Brain pericyte (primary cell): ENCODE measurements at places on chromosomes 11 and 22.

DNA sequence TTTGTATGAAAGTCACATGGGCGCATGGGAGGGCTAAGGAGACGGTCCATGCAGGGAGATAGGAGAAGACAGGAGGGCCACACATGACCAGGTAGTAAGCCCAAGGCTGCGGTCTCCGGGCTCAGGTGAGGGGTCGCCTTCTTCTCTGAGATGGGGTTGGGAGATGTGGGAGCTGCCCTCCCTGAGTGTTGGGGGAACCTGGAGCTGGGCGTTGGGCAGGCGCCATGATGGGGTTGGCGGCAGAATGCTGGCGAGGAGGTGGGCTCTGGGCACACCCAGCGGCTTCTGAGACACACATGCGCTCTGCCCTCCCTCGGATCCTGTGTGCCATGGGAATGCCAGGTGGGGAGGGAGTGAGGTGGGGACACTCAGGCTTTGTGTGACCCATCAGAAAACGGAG lies 254.8 kb downstream of the TBC1D22A start:
- DNase-seq, result no peak

DNA sequence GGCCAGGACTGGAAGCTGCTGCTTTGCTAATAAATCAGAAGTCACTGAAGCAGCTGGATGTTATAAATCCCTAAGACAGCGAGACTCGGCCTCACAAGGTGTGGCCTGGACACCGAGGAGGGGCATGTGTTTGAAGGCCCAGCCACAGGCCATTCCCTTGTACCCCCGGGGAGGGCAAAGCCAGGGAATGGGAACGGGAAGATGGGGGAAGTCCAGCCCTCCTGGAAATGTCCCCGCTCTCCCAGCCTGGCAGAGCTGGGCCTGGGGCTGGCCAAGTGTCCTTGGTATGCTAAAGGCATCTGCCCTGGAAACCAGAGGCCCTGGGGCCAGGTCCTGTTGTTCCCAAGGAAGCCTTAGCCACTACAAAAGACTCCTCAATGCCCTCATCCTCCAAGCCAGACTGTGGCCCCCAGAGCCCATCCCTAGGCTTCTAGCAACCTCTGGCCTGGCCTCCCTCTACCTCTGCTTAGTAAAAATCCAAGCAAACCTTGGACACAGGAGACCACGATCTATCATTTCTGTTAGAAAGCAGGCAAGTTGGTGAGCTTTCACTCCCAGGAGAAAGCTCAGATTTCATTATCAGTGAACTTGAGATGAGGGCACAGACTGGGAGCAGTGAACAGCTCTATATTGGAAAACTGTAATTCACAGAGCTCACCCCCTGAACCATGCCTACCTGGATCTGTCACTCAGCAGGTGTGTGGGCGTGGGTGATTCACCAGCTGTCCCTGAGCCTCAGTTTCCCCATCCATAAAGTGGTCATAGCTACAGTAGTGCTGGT lies 11.0 kb downstream of the CHST1 start:
- no peak for DNase-seq

DNA sequence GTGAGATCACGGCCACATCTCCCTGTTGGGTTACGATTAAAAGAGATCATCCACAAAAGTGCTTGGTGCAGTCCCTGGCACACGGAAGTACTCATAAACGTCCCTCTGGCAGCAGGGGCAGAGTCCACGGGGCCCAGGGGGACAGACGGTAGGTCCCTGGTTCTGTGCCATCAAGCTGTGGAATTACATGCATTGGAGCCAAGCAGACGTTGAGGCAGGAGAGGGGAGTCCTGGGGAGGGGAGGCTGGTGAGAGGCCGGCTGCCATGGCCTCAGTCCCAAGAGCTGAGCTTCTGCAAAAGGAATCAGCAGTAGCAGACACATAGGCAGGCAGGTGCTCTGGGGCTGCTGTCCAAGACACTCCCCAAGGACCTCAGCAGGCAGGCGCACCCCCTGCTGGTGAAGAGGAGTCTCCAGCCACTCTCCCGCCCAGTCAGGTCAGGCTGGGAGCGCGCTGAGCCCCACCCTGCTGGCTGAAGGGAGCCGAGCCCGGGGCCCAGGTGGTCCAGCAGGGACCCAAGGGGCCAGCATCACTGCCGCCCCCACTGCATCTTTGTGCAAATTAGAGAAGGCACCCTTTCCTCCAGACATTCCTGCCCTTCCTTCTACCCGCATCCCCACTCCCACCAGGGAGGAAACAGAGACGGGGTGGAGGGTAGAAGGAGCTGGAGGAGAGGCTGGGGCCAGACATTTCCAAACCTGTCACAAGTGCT lies 7.6 kb upstream of the KCTD17 start:
- no peak for DNase-seq

- no peak for DNase-seq
Observed at GRCh38 chr11:118635237-118635591, 27.8 kb downstream of the PHLDB1 start.

GRCh38 chr11:126963603-126964363 lies 36.8 kb downstream of the KIRREL3 start:
- DNase-seq, result no peak

GRCh38 chr11:11608783-11609232 lies 13.0 kb downstream of the GALNT18 start:
- DNase-seq, result no peak

DNA sequence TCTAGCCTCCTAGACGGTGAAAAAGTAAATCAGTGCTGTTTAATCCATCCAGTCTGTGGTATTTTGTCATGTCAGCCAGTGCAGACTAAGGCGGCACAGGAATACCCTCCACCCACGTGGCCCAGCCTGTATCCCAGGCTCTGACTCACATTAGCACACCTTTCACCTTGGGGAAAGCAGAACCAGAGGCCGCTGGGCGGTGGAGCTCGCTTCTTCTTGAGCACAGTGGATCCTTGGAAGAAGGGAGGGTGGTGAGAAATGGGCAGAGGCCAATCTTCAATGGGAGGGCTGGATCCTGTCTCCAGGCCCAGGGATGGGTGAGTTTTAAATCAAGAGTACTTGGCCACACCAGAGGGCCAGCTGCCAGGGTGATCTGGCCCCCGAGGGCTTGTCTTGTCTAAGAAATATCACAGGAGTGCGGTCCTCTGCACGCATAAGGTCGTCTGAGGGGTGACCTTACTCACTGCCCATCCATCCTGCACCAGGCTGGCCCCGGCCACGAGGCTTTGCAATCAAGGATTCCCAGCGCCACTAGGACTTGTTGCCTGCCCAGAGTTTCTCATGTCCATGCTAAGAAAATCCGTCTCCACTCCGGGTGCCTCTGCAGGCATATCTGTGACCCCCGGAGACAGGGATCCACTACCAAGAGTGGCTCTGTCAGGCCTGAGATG lies 658.5 kb downstream of the BRD1 start:
- no peak for DNase-seq

GRCh38 chr22:22342697-22343580 lies 98.4 kb downstream of the VPREB1 start:
- DNase-seq, result no peak

- DNase-seq, result no peak
Observed at GRCh38 chr22:45996241-45997076, 19.5 kb upstream of the WNT7B start.

DNA sequence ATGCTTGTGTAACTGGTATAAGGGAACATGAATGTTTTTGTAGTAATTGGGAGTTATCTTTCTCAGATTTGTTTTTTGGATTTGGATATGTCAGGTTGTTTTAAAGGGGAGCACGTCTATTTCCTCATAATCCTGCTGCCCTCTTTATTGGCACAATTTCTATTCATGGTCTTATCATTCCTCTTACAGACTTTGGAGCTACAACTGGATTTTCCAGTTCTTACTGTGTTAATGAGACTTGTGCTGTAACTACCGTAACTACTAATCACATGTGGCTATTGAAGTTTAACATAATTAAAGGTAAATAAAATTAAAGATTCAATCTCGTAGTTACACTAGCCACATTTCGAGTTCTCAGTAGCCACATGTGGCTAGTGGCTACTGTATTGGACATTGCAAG lies 1.9 kb downstream of the FDX1 start:
- no peak for DNase-seq

- peak; percentile 41 for DNase-seq
Observed at GRCh38 chr22:24592851-24593558, at the start of gene LRRC75B. LRRC75B (minus strand) TSS chr22:24593073; CDS start chr22:24593039, 34 bp downstream.

- no peak for DNase-seq
Observed at GRCh38 chr22:24155627-24156140, 25.6 kb upstream of the SUSD2 start.

DNA sequence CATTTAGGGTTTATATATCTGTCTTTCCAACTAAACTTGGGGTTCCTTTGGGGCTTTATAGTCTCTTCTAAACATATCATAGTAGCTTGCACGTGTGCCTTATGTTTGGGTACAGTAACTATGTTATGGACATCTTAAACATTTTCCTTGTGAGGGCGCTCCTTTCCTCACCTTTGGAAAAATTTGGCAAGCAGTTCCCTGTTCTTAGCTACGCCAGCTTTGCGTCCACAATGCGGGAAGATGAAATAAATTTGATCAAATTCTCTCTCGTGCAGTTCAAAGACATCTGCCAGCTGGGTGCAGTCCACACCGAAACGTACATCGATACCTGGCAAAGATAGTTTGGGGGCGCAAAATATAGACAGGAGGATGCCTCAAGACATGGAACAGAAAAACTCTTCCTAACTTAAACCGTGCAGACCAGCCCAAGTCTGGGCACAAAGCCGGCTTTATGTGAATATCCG lies 548 bp downstream of the FDXACB1 start:
- no peak for DNase-seq

DNA sequence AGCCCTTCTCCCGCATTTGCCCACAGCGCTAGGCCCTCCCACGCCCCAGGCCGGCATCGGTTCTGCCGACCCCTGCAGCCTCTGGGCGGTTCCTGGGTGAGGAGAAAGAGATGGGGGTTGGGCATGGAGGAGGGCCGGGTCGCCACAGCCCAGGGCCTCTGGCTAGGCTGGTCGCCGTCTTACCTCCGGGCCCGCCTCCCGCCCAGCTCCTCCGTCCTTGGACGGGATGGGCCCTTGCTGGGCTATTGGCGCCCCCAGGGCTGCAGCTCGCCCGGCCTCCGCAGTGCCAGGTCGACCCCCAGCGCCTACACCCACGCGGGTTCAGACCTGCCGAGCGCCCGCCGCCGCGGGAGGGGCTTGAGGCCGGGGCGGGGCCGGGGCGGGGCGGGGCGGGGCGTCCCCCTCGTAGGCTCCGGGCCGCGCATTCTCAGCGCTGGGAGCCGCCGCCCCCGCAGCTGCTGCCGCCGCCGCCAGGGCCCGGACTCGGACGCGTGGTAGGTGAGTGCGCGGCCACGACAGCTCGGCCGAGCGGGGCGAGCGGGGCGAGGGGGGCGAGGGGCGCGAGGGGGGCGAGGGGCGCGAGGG lies at the start of gene CD151:
CD151 (plus strand) TSS at position 424 of the 585 bp plus-strand sequence. CDS start 3,118 bp downstream, outside the sequence.
- DNase-seq, result no peak

DNA sequence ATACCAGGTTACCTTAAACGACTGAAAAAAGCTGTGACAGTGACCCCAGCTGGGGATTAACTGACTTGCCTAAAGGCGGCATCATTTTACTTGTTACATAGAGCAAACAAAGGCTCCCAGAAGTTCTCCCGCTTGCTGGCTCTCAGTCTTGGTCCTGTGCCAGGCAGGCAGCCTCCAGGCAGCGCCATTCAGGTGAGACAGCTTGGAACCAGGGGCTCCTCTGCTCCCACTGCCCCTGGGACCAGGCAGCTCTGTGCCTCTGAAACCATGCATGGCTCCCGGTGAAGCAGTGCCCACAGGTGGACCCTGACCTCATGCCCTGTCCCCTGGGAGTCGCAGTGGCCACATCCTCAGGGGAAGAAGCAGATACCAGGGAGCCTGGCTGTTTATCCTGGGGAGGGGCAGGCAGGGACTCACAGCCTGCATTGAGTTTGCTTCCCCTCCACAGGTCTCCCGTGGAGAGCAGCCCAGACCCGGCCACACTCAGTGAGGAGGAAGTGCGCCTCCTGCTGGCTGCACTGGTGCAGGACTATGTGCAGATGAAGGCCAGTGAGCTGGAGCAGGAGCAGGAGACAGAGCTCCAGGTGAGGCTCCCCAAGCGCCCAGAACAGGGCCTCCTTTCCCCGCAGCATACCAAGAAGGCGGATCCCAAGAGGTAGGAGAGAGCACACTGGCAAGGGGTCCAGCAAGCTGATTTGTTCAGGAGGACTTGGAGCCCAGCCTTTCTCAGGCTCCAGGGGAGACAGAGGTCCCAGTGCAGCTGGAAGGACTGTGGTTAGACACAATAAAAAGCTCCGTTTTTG lies 15.6 kb upstream of the CYP2R1 start:
- DNase-seq, result no peak

- no peak for DNase-seq
Observed at GRCh38 chr11:103661185-103661584, 375.3 kb upstream of the DDI1 start.

GRCh38 chr11:73215191-73216134 lies 2.6 kb upstream of the P2RY2 start:
- no peak for DNase-seq

DNA sequence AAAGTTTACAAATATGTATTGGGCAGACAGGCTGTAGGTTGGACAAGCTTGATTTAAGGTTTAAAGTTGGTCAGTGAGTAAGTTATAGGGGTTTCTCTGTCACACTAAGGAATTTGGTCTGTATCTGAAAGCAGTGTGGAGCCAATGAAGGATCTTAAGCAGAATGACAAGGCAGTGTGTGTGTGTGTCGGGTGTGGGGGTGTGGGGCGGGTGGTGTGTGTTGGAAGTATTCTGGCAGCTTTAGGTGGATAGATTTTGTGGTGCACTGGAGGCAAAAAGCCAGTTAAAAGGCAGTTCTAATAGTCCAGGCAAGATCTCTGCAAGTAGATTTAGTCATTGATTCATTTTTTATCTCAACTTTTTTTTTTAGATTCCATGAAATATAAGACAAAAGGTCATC lies 1006.8 kb upstream of the CCDC90B start:
- no peak for DNase-seq

GRCh38 chr11:93099806-93100205 lies 98.0 kb downstream of the SLC36A4 start:
- no peak for DNase-seq

- no peak for DNase-seq
Observed at GRCh38 chr11:15830741-15831428, 525.5 kb downstream of the SOX6 start.

DNA sequence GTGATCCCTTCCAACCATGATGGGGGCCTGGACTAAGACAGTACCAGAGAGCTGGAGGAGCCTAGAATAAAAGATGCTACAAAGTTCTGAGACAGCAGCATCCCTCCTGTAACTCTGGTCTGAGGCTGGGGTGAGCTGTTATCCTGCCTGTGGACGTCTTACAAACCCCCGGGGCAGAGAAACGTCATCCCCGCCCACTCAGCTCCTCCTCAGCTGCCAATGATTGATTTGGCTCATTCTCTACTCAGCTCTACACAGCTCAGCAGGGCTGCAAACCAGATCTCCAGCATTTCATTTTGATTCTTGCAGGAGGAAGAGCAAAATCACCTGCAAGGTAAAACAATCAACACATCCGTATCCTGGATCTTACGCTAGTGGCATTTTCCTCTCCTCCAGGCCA lies 55.5 kb downstream of the CSNK2A3 start:
- DNase-seq, result no peak
